Activated T-helper 1 cell treated with Interleukin-2 at 50 U/mL for 16 hours (primary cell): ENCODE measurements at places on chromosomes 16 and 17.

- no peak for DNase-seq
These were observed 25.9 kb upstream of the CACNG4 start for GRCh38 chr17:66938656-66939055.

DNA sequence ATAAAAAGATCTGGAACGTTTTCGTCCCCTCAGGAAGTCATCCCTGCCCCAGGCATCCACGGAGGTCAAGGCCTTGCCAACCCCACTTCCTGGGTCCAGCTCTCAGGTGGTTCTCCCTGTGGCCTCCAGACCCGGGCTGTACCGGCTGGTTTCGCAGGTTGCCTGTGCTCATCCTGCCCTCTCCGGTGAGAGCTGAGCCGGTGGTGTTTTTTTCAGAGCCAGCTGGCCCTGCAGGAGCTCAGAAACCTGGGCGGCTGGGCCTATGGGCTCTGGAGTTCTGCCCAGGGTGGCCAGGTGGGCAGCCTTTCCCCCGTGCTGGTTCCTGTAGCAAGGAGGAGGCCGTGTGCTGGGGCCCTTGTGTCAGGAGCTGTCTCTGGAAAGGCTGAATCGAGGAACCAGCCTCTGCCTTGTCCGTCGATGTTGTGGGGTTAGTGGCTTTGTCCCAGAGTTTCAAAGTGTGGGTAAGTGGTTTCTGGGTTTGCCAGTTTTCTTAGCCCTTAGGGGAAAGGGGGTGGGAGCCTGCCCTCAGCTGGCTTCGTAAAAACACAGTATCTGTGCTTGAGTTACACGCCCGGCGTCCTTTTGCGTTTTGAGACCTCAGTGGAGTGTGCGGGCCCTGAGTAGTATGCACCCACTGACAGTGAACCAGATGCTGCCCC, 23.6 kb downstream of the C16orf90 start:
- DNase-seq, result no peak

DNA sequence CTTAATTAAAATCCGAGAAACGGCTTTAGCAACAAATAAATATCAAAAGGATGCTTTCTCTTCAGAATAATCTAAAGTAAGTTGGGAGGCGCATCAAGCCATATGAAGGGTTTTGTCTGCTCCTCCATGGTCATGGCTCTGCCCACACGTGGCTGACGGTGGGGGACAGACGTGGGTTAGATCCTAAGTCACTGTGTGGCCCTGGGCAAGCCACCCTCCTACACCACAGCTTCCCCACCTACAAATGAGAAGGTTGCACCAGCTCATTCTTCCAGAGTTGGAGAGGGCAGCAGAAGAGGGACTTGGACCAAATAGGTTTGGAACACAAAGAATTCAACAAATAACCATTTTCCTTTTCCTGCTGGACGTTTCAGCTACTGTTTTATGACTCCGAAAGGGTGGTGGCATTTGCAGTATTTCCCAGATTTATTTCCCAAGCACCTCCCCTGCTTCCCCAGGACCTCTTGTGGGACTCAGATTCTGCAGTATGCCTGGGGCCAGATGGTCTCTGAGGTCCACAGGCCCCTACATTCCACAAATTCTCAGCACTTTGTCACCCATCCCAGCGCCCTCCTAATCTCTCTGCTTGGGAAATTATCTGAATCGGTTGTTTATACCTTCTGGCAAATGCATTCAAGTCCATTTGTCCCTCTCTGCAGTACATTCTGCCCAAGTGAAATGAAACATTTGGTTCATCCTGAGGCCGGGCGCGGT, 17.8 kb downstream of the LRRC75A start:
- no peak for DNase-seq

DNA sequence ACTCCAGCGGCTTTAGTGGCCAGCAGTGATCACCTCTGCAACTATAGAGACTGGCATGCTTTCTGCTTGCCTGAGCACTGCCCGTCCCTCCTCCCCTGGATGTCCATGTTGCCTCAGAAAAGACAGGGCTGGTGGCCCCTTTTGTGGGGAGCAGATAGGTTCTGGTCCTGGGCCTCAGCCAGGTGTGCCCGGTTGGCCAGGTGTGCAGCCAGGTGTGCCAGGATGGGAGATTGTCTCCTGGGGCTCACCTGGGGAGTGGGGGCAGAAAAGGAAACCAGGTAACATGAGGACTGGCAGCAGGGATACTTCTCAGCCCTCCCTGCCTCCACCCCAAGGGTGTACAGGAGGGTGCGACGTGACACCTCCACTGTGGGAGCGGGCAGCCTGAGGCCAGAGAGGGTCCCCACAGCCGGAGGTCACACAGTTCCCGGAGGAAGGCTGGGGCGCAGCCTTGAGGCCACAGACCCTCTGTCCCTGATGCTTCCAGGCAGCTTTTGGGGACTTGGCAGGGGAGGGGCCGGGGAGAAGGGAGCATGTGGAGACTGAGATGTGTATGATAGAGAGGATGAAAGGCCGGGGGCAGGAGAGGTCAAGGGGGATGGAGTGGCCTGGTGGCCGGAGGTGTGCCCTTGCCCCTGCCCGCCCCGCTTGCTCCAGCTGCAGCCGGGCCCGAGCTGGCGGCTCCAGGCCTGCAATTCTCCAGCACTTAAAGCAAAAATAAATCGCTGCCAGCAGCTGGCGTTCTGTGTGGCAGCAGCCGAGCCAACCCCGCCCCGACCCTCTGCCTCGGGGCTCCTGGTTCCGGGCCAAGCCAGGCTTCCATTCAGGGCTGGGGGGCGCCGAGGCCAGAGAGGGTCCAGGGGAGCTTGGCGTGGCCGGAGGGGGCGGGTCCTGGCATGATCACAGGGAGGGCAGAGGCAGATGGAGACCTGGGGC, 6.7 kb downstream of the KCNJ12 start:
- DNase-seq, result no peak

DNA sequence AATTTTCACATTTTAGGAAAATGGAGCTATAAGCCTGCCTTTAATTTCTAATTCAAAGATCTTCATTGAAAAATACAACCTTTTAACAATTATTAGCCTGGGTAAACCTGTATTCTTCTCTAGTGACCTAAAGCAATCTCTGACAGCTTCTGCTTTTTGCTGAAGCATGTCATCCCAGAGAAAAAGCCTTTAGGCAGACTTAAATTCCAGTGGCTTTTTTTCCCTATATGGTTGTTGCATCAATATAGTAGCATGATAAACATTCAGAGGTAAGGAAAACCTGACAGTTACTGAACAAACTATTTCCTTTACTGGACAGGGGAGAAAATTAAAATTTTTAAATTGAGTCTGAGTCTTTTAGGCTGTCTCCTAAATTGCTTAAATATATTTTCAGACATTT, 7.8 kb upstream of the EVI2A start:
- no peak for DNase-seq

DNA sequence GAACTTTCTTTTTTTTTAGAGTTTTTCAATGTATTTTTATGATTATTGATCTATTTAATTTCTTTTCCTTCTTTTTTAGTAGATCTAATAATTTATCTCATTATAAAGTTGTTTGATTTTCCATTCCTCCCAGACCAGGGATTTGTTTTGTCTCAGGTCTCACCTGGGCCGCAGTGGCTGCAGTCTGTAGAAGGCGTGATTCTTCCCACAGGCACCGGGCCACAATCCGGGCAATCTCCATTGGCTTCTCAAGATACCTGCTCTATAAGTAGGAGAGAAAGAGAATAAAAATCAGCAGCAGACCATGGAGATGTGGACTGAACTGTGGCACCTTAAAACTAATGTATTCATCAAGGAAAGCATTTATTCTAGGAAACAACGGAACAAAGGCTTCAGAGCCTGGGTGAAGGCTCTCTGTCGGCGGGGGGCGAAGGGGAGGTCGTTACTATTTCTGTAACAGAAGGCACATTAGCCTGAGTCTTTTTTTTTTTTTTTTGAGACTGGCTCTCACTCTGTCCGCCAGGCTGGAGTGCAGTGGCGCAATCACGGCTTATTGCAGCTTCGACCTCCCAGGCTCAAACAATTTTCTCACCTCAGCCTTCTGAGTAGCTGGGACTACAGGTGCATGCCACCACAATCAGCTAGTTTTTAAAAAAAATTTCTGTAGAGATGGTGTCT, 42.7 kb downstream of the STAT3 start:
- no peak for DNase-seq
